ENCODE measurements at places on chromosomes 7 and 10. TPM values are rescaled to one million over a fixed set of nuclear protein-coding genes. Genes with fewer than 3 reads are reported as not detected.

DNA sequence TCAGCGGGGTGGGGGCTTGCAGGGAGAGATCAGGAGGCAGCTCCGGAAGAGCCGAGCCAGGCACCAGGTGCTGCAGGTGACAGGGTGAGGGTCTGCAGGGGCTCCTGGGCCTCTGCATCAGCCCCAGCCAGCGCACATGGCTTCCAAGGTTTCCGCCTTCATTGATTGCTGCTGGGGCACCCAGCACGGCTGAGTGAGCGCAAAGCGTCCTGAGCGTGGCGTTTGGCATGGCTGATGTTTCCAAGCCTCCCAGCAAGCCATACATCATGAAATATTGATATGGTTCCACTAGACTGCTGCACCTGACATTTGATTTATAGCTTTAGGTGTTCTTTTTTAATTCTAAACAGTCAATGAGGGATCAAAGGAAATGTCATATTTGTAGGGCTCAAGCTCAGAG, 259.0 kb downstream of the WDR37 start:
- no peak for DNase-seq
- no peak overlapping the region for H3K4me3 ChIP-seq
- no peaks in the 10 kb centered on the region for H3K27me3 ChIP-seq
- peaks cover 14% of the 10 kb centered on the region for H3K4me1 ChIP-seq
- H3K27ac ChIP-seq: no peak overlapping the region

- H3K36me3 ChIP-seq: no peaks in the 10 kb centered on the region
- H3K27ac ChIP-seq: no peak overlapping the region
- DNase-seq: no peak
- peaks cover 12% of the 10 kb centered on the region for H3K4me1 ChIP-seq
Measured at GRCh38 chr7:22357311-22358175, 589 bp upstream of the RAPGEF5 start.

DNA sequence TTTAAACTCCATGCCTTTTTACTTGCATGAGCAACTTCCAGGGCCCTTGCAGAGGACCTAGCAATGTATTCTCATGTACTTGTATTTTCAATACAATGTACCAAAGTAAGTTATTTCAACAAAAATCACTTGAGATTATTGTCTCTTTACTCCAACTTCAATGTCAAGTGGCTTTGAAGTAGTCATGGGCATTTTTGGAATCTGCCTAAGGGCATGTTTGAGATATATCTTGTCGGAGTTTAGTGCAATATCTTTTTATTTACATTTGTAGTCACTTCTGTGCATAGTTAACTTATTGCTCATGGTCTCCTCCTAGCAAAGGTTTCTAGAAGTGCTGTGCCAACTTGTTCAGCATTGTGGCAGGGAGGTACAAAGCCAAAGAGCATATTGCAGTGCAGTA, 508.7 kb upstream of the SEMA3D start:
- DNase-seq: no peak
- H3K4me1 ChIP-seq: no peaks in the 10 kb centered on the region
- no peak overlapping the region for H3K4me3 ChIP-seq
- H3K36me3 ChIP-seq: no peaks in the 10 kb centered on the region
- no peak overlapping the region for H3K27ac ChIP-seq

PVRIG gene
- polyA plus RNA-seq: 13.5 TPM

IDI2 gene
- polyA plus RNA-seq: 0.12 TPM

GRCh38 chr7:147569116-147569913, 1021.3 kb upstream of the C7orf33 start:
- DNase-seq: no peak
- no peaks in the 10 kb centered on the region for H3K4me1 ChIP-seq
- H3K27me3 ChIP-seq: no peaks in the 10 kb centered on the region
- H3K36me3 ChIP-seq: no peaks in the 10 kb centered on the region
- H3K4me3 ChIP-seq: no peak overlapping the region

SLC13A1 gene
- polyA plus RNA-seq: not detected

- no peak overlapping the region for H3K27ac ChIP-seq
- H3K4me1 ChIP-seq: no peaks in the 10 kb centered on the region
- H3K27me3 ChIP-seq: no peaks in the 10 kb centered on the region
- no peaks in the 10 kb centered on the region for H3K36me3 ChIP-seq
Measured at GRCh38 chr7:86929293-86930109, 130.0 kb downstream of the ELAPOR2 start.

DNA sequence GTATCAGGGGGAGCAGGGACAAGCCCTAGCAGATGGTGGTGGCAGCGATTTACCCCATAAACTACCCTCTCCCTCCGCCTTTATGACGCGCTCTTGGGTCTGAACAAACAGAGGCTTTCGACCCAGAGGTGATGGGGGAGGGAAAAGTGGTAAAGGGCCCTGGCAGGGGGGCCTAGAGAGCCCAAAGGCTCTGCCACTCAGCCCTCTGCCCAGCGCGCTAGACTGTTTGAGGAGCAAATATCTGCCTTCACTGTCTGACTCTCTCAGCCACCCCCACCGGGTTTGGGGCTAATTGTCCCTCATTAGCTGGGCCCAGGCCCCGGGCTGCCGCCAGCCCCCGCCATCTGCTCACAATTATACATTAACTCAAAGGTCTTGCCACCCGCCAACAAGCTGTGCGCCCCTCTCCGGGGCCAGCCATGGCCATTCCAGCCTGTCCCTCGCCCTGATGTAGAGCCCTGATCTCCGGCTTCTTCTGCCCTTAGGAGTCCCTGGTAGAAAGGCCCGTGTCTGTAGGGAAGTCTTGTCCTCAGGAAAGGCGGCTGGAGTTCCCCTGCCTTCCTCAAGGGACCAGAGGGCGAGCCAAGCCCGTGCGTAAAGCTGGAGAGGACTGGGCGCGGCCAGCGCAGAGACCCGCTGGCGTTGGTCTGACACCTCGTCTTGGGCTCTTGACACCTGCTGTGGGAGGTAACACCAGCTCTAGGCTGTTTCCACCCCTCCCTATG, 1.9 kb upstream of the PAX4 start:
- peaks cover 6% of the 10 kb centered on the region for H3K4me1 ChIP-seq
- peaks cover 48% of the 10 kb centered on the region for H3K27me3 ChIP-seq
- no peak for DNase-seq
- no peak overlapping the region for H3K4me3 ChIP-seq

CALD1 gene
- 83.1 TPM for polyA plus RNA-seq

DNA sequence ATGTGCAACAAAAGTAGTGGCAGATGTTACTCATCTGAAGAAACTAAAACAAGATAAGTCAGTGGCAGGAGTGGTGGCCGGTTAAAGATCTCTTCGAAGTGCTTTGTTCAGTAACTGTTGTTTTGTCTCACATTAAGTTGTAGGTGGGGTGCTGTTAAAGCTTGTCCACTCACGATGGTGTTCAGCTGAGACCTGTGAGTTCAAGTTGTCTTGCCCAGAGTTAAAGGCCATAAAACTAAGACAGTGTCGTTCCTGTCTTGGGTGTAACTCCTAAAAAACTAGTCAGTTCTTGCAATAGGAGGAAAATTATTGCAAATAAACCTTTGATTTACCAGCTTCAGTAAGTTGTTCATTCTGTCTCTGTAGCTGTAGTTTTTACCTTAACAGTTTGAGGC, 857 bp upstream of the FOXP2 start:
- DNase-seq: no peak
- H3K36me3 ChIP-seq: no peaks in the 10 kb centered on the region

DNA sequence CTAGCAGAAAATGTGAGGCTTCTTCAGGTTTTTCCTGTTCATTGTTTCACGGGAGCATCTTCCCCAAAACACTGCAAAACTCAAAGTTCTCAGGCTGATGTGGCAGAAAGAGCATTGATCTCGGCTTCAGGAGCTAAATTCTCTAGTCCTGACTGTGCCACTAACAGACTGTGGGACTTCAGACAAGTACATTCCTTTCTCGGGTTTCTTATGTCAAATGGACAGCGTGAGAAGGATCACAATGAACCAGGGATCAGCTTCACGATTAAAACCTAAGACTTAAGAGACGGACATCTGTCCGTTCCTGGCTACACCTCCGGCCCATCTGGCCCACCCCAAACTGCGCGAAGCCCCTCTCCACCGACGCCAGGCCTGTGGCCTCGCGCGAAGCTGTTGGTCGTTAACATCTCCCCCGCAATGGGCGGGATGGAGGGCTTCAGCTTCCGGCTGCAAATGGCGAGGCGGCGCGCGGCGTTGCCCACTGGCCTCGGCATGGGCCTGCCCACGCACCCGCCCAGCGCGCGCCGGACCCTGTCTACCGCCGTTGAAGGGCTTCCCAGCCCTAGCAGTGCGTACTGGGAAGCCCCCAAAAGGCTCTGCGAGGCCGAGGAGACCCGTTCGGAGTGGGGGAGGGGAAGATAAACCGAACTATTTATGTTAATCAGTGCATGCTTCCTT, 549 bp upstream of the DDX50 start:
- no peaks in the 10 kb centered on the region for H3K27me3 ChIP-seq
- peak overlapping the region; percentile 93 for H3K4me3 ChIP-seq
- peak overlapping the region; percentile 92 for H3K27ac ChIP-seq
- no peak for DNase-seq

- DNase-seq: no peak
- H3K27ac ChIP-seq: no peak overlapping the region
- peaks cover 5% of the 10 kb centered on the region for H3K27me3 ChIP-seq
- H3K4me3 ChIP-seq: no peak overlapping the region
- H3K36me3 ChIP-seq: no peaks in the 10 kb centered on the region
Measured at GRCh38 chr7:35446091-35446490, 192.2 kb upstream of the TBX20 start.

GRCh38 chr10:78065611-78066010, 31.9 kb downstream of the RPS24 start:
- no peak for DNase-seq
- H3K4me3 ChIP-seq: no peak overlapping the region
- H3K4me1 ChIP-seq: peaks cover 14% of the 10 kb centered on the region
- H3K36me3 ChIP-seq: no peaks in the 10 kb centered on the region

- DNase-seq: no peak
- H3K36me3 ChIP-seq: no peaks in the 10 kb centered on the region
- H3K27me3 ChIP-seq: no peaks in the 10 kb centered on the region
Measured at GRCh38 chr10:26621889-26622711, 75.4 kb upstream of the PDSS1 start.

CUZD1 gene
- 1.9 TPM for polyA plus RNA-seq

DNA sequence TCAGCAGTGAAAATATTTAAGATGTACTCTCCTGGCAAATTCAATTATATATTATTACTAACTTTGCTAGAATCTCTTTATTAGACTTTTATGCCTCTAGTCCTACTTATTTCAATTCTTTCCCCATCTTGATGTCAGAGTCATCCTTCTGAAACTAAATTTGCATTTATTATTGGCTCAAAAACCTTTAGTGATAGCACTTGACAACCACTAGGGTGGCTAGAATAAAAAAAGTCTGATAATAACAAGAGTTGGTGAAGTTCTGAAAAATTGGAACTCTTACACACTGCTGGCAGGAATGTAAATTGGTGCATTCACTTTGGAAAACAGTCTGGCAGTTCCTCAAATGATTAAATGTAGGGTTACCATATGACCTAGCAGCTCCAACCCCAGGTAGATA, 73.8 kb downstream of the LSMEM1 start:
- no peaks in the 10 kb centered on the region for H3K4me1 ChIP-seq
- H3K4me3 ChIP-seq: no peak overlapping the region
- H3K27ac ChIP-seq: no peak overlapping the region
- no peaks in the 10 kb centered on the region for H3K36me3 ChIP-seq

GRCh38 chr10:120022357-120022756, 129.8 kb downstream of the SEC23IP start:
- H3K27me3 ChIP-seq: no peaks in the 10 kb centered on the region
- H3K4me3 ChIP-seq: no peak overlapping the region
- no peaks in the 10 kb centered on the region for H3K36me3 ChIP-seq
- no peaks in the 10 kb centered on the region for H3K4me1 ChIP-seq
- no peak for DNase-seq
- H3K27ac ChIP-seq: no peak overlapping the region

ATG9B gene
- 20.6 TPM for polyA plus RNA-seq

GRCh38 chr7:4361774-4362173, 320.3 kb upstream of the FOXK1 start:
- H3K36me3 ChIP-seq: no peaks in the 10 kb centered on the region
- no peak overlapping the region for H3K4me3 ChIP-seq
- no peak for DNase-seq
- no peak overlapping the region for H3K27ac ChIP-seq
- H3K4me1 ChIP-seq: no peaks in the 10 kb centered on the region
- no peaks in the 10 kb centered on the region for H3K27me3 ChIP-seq

PARP12 gene
- 10.5 TPM for polyA plus RNA-seq

DNA sequence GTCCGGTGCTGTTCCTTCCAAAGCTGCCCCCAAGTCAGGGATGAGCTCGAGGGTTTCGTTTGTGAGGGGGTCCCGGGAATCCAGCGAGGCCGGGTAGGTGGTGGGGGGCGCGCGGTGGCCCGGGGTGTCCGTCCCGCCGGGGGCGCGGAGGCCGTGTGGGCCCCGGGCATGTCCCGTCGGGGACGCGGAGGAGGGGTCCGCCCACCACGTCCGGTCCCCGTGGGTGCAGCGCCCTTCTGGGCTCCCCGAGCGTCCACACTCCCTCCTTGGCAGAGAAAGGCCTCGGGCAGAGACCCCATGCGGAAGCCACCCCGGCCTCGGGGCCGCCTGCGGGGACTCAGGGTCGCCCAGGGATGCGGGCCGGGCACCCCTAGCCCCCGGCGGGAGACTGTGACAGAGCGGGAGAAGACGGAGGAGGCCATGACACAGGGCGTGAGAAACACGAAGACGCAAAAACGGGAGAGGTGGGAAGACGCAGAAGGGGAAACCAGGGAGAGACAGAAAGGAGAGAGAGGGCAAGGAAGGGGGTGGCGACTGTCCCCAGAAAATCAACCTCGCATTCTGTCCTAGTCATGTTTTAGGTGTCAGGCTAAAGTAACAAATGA, 640 bp upstream of the ZNF425 start:
- peak overlapping the region; percentile 97 for H3K27ac ChIP-seq
- peaks cover 10% of the 10 kb centered on the region for H3K4me1 ChIP-seq
- H3K36me3 ChIP-seq: peaks cover 7% of the 10 kb centered on the region
- DNase-seq: no peak
- no peaks in the 10 kb centered on the region for H3K27me3 ChIP-seq

- DNase-seq: no peak
- H3K27me3 ChIP-seq: no peaks in the 10 kb centered on the region
- no peaks in the 10 kb centered on the region for H3K4me1 ChIP-seq
- H3K36me3 ChIP-seq: no peaks in the 10 kb centered on the region
- peak overlapping the region; percentile 8 for H3K27ac ChIP-seq
Measured at GRCh38 chr7:102840404-102840803, 72.4 kb upstream of the LRRC17 start.

DNA sequence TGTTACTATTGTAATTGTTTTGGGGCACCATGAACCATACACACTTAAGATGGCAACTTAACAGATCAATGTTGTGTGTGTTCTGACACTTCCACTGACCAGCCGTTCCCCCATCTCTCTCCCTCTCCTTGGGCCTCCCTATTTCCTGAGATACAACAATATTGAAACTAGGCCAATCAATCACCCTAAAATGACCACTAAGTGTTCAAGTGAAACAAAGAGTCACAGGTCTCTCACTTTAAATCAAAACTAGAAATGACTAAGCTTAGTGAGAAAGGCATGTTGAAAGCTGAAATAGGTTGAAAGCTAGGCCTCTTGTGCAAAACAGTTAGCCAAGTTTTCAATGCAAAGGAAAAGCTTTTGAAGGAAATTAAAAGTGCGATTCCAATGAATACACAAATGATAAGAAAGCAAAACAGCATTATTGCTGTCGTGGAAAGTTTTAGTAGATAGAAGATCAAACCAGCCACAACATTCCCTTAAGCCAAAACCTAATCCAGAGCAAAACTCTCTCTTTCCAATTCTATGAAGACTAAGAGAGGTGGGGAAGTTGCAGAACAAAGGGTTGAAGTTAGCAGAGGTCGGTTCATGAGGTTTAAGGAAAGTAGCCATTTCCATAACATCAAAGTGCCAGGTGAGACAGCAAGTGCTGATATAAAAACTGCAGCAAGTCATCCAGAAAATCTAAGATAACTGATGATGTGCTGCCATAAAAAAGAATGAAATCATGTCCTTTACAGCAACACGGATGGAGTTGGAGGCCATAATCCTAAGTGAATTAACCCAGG, 90.6 kb downstream of the MTPN start:
- H3K4me1 ChIP-seq: no peaks in the 10 kb centered on the region
- no peak overlapping the region for H3K27ac ChIP-seq
- H3K27me3 ChIP-seq: no peaks in the 10 kb centered on the region
- H3K4me3 ChIP-seq: no peak overlapping the region

TDRD1 gene
- 0.22 TPM for polyA plus RNA-seq
